Stimulated activated CD8-positive, alpha-beta memory T cell treated with anti-CD3 and anti-CD28 coated beads, Interleukin-4, amount 100 ng/mL, for 4 hours (primary cell): ENCODE measurements at places on chromosomes 6 and 20.

- no peak for DNase-seq
Observed at GRCh38 chr20:45469336-45470261, at the start of gene WFDC2. Gene WFDC2, plus strand, starts transcription at chr20:45469753. Its CDS starts 29 bp downstream, at chr20:45469782.

- DNase-seq = no peak
Observed at GRCh38 chr20:17570347-17571152, 675 bp downstream of the DSTN start.

GRCh38 chr6:90656325-90656724 is 69.5 kb upstream of the MAP3K7 start:
- no peak for DNase-seq

- no peak for DNase-seq
Observed at GRCh38 chr6:143150281-143150680, 89.6 kb downstream of the AIG1 start.

DNA sequence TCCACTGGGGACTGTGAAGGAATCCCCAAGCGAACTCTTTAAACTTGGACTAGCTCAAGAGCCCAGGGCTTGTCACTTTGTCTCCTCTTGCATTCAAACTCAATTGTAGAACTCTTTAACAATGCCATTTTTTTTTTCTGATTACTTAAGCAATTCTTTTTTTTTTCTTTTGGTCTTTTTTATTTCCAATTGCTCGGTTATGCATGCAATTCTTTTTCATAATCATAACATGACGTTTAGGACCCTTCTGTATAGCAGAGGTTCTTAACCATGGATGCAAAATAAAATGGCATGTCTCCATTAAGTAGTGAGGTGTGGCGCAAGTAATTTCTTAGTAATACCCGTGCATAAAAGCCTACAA is 466 bp upstream of the BFSP1 start:
- no peak for DNase-seq

GRCh38 chr6:115932481-115932880 is 128.2 kb downstream of the FRK start:
- no peak for DNase-seq

- no peak for DNase-seq
Observed at GRCh38 chr6:131849799-131850198, 42.0 kb downstream of the ENPP1 start.

DNA sequence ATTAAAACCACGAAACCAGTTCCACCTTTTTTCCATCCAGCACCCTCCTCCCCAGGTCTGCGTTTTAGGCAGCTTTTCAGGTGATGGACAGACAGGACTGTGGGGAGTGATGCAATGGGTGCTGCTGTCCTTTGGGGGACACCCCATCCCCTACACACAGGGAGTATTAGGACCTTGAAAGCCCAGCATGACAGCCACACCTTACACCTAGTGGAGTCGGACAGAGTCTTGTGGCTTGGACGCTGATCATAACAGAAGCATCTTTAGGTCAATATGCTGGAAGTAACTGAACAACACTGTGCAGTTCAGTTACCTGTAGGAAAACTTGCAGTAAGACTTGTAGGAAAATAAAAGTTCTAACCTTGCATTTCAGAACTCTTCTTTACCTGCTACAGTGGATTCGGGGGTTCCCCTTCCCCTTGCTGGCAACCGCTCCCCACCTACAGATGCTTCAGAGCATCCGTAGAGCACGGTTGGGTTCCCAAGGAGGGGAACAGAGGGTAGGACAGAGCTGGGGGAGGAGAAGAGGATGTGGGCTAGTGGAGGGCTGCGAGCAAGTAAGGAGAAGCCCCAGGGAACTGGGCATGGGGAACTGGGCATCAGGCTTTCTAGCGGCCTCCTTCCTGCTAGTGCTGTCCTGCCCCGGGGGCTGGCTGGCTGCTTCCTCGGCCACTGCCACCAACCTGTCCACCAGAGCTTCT is 31.7 kb downstream of the PLEKHG1 start:
- DNase-seq = no peak

GRCh38 chr6:166848979-166849748 is 107.2 kb downstream of the RNASET2 start:
- no peak for DNase-seq

GRCh38 chr20:50862546-50862945 is 67.7 kb downstream of the BCAS4 start:
- DNase-seq = no peak

DNA sequence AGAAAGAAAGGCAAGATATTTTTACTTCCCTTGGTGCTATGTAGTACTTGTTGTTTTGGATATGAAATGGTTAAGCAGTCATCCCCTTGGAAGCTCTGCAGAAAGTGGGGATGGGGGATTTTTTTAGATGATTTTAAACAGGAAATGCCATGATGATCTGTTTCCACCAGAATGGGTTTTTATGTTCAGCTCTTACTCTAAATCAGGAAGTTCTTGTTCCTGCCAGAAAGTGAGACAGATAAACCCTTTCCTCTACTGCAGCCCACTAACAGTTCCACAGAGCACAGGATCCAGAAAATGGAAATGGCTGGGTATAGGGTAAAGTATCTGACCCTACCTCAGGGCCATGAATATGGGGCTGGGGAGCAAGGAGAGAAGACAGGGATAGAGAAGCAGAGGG is 32.1 kb upstream of the PPP1R3G start:
- no peak for DNase-seq

- DNase-seq = no peak
Observed at GRCh38 chr6:35445691-35446090, 6.4 kb upstream of the FANCE start.

DNA sequence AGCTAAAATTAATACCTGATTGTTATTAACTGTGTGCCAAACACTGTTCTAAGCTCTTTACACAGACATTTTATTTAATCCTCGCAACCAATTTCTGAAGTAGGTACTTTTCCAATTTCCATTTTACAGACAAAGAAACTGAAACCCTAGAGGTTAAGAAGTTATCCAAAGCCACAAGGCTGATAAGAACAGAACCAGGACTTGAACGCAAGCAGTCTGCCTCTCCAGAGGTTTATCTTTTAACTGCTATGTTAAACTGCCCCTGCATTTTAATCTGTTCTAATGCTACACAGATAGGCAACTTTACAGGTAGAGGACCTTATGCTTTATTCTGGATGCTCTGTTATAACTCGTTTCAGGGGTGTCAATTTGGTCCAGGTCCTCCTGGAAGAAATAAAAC is 118.2 kb downstream of the SLC16A10 start:
- DNase-seq = no peak

- no peak for DNase-seq
Observed at GRCh38 chr6:128129679-128130078, 228.8 kb upstream of the THEMIS start.

GRCh38 chr6:10341605-10342004 is 73.3 kb downstream of the TFAP2A start:
- no peak for DNase-seq

DNA sequence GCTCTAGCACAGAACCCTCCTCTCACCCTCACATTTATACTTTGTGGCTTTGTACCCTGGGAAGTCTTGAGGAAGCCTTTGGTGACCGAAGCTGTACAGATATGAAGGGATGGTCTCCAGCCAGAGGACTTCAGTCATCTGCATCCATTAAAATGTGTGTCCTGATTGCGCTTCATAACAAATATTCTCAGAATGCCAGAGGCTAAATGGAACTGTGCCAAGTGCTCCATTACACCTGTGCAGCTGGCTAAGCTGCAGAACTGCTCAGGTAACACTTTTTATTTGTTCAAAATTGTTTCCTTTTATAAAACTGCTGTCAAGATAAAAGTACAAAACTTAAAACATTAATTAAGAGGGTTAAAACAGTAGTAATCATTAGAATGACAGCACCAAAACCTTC is 22.3 kb downstream of the TPBG start:
- DNase-seq = no peak

- no peak for DNase-seq
Observed at GRCh38 chr20:17875981-17876385, 92.6 kb downstream of the SNX5 start.

- DNase-seq = no peak
Observed at GRCh38 chr6:29826271-29826670, 1.4 kb upstream of the HLA-G start.

DNA sequence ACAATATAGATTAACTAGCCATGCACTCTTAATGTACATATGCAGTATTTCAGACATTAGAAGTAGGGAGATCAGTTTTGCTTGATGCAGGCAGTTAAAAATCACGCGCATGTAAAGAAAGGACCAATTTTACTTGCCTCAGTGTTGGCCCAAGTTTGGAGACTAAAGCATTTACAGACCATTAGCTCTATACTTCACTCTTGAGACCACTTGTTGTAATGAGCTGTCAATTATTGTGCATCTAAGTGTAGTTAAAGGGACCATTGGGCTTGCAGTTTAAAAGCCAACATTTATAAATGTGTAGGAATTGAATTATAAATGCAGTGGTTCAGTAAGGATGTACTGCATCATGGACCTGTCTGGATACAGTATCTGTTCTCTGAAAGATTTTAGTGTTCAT is 53.7 kb downstream of the PLCB4 start:
- no peak for DNase-seq

- DNase-seq = no peak
Observed at GRCh38 chr20:53792946-53793536, 199.4 kb upstream of the ZNF217 start.

GRCh38 chr6:46407776-46408530 is 83.3 kb downstream of the RCAN2 start:
- DNase-seq = no peak

DNA sequence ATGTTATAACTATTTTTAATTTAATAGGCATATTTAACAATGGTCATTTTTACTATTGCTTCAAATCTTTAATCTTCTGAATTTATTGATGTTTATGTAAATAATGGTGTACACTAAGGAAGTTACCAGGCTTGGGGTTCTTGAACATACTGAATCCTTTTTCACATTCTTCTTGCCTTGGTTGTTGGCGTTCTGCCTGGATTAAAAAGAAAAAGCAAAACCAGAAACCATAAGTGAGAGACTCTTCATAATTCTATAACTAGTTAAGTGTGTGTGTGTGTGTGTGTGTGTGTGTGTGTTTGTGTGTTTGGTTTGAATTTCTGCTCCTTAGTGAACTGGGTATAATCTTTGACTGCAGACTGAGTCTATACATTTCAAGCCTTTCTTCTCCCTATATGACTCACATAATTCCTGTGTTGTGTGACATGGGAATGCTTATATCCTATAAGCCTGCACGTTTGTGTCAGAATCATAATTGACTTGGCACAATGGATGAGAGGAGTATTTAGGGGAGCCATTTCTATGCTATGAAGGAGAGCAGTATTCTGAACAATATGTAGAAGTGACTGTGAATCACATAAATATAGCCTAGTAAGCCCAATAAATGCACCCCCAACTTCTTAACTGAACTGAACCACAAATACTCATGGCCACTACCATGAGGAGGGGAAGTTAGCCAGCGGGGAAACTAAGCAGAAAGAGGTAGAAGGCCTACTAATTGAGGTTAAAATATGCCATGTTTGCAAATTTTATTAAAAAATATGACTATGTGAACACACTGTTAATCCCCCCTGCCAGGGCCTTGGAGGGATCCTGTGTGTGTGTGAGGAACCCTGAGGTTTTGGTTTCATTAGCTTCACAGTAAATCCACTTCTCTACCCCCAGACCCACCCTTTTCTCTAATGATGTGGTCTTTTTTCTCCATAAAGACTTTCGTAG is 425.5 kb downstream of the BCKDHB start:
- DNase-seq = no peak

GRCh38 chr6:78583079-78583478 is 284.3 kb upstream of the IRAK1BP1 start:
- no peak for DNase-seq

GRCh38 chr6:100078509-100078908 is 84.5 kb upstream of the MCHR2 start:
- DNase-seq = no peak

DNA sequence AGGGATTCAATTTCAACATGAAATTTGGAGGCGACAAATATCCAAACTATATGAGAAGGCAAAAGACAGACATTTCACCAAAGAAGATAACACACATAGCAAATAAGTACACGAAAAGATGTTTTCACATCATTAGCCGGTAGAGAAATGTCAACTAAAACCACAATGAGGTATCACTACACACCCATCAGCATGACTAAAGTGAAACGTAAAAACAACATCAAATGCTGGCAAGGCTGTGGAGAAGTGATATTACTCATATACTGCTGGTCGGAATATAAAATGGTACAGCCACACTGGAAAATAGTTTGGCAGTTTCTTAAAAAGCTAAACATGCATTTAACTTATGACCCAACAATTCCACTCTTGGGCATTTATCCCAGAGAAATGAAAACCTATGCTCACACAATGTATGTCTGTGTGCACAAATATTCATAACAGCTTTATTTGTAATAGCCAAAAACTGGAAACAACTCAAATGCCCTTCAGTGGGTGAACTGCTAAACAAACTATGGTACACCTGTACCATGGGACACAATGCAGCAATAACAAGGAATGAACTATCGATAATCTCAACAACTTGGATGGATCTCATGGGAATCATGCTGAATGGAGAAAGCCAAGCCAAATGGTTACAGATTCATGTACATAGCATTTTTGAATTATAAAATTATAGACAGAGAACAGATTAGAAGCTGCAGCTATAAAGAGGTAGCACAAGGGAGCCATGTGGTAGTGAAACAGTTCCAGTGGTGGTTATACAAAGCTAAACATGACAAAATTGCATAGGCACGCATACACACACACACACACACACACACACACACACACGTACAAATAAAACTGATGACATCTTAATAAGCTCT is 8.6 kb downstream of the ADAT2 start:
- no peak for DNase-seq
